Cortex of kidney (tissue), 1 donor: ENCODE measurements at places on chromosomes 7 and 10.

DNA sequence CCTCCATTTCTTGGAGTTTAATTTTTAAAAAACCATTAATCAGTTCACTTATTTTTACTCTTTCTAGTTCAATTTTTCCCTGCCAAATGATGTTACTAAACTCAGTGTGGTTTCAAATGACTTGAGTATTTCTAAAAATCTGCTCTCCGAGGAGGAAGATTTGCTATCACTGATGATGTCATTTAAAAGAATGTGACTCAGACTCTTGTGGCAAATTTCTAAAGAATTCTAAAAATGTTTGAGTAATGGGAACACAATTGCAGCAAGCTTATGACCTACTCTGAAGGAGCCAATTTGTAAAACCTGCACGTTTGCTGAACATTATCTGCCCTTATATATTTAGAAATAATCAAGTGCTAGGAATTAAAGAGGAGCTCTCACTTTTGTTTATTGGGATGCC, 88.6 kb downstream of the SPAG6 start:
- DNase-seq: no peak

DNA sequence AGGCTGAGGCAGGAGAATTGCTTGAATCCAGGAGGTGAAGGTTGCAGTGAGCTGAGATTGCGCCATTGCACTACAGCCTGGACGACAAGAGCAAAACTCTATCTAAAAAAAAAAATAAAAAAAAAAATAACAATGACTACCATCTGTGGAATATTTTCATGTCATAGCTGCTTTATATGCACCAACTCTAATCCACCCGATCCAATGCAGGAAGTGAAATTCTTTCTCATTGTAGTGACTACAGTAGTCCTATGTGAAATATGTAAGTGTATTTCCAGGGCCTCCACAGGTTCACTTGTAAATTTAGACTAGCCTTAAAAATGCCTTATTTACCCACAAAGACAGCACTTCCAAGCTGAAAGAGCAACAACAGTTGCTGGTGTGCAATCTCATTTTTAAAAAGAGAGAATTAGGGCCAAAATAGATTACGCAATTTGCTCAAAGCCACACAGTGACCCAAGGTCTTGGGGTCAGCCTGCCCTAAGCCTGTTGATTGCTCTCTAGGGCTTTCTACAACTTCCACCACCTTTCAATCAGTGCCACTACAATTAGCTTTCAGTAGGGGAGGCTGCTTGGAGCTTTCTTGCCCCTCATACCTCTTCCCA, 25.8 kb upstream of the EGFR start:
- no peak for DNase-seq

- no peak for DNase-seq
Measured at GRCh38 chr10:125629758-125630376, 53.1 kb downstream of the TEX36 start.

DNA sequence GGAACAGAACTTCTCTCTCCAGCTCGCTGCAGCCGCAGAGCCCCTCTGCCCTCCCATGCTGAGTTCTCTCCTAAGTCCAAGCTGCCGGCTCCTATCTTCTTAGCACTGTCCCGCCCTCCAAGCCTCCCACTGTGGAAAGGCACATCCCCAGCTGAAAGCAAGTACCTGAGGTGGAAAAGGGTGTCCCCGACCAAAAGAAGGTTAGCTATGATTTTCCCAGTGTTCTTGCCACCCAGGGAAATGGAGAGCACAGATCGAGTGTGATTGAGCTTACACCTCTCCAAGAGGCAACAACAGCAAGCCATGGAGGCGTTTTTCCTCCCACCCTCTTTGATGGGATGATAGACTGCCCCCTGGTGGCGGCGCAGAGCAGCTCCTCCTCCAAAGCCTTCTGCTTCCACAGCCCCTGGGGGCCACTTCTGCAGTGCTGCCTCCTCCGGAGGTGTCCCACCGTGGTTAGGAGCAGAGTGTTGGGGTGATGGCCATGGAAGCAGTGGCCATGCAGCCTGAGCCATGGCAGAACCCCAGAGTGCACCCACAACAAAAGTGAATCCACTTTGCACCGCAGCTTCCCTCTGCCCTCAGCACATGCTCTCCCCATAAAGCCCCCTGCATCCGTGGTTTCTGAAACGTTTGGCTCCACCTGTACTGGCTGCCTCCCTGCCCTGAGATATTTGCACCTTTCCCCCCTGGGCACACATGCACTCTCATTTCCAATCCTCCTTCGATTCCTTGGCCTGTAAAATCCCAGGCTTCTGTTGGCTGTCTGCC, 143.1 kb upstream of the STK17A start:
- no peak for DNase-seq

DNA sequence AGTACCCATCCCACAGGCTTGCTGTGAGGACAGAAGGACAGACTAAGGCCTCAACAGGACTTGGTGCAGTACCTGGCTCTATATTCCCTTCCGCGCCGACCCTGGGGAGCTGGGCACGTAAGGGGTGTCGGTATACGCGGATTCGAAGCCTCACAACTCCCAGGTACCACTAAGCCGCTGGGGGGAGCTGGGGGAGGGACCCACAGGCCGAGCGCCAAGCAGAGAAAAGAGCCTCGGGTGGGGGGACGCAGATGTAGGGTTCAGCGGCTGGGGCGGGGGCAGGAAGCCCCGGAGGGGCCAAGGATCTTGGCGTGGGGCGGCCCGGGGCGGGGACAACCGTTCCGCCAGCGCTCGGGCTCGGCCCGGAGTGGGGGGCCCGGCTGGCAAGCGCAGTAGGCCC, 126.4 kb upstream of the ZNF746 start:
- DNase-seq: no peak

DNA sequence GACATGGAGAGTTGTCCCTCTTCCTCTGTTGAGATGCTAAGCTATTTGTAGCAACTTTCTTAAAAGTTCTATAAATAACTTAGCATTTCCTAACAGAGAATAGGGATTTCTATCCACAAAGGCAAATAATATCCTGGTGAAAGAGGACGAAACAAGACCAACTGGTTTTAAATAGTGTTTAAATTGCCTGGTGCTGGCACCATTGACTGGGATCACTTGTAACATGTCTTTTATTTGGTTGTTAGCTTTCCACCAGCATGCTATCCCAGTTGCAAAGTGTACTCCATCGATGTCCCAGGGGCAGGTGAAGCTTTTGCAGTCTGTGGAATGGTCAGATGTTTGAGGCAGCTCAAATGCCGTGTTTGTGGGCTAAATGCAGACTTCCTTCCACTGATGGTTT, 3.7 kb downstream of the SUFU start:
- no peak for DNase-seq

- no peak for DNase-seq
Measured at GRCh38 chr7:118003476-118003875, 130.2 kb upstream of the CTTNBP2 start.

GRCh38 chr10:117896517-117896916, 150.2 kb downstream of the RAB11FIP2 start:
- no peak for DNase-seq

DNA sequence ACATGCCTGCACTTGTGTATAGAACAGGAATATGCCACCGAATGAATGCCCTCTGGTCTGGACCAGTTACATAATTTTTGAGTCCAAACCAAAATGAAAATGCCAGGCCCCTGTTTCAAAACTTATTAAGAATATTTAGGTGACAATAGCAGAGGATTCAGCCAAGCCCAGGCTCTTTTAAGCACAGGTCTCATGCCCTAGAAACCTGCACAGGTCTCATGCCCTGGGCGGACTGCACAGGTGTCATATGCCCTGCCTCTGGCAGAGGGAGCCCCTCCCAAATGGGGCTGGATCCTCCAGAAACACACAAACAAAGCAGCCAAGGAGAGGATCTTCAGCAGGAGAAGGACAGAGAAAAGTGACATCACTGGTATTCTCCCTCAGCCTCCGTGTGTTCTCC, 605.4 kb upstream of the NRP1 start:
- DNase-seq: no peak

- no peak for DNase-seq
Measured at GRCh38 chr7:102914585-102914984, 1.8 kb downstream of the LRRC17 start.

DNA sequence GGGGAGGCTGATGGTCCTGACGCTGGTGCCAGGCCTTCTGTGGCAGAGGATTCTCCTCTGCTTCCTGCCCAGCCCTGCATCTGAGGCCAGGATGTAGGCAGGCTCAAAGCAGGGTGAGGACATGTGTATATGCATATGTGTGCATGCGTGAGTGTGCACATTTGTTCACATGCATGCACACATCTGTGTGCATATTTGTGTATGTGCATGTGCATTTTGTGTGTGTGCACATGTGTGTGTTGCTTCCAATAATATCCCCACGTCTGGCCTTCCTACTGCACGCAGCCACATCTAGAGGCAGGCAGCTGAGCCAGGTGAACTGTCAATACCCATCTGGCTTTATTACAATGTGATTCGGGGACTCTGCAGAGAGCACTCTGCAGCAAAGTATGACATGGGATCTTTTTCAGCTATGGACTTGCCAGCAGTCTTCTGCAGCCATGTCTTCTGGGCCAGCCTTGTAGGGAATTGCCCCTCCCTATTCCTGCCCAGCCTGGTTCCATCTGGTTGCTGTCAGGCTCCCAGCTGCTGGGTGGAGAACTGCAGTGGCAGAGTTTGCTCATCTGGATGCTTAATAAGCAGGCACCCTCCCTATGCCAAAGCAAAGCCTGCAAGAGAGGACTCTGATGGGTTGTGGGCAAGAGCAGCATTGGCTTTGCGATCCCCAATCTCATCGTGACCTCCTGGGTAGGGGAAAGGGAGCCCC, 140.7 kb downstream of the PFKFB3 start:
- DNase-seq: no peak

GRCh38 chr7:3057066-3057420, 13.4 kb upstream of the CARD11 start:
- no peak for DNase-seq

- DNase-seq: no peak
Measured at GRCh38 chr10:25226775-25227682, 52.2 kb downstream of the GPR158 start.

DNA sequence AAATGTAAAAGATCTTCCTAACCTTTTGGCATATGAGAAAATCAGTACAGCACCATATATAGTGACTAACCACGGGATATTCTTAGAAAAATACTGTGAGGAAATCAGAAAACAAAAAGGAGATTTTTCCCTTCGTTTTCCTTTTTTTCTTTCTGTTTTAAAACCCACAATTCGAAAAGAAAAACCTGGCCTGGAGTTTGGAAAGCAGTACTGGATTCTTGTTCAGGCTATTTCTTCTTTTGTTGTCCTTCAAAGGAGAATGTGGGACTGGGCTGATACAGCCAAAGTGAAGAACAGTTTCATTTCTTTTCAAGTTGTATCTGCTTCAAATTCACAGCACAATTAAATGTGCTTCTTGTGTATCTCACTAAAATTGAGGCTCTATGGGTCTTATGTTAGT, 156.8 kb upstream of the PHYHIPL start:
- DNase-seq: no peak

GRCh38 chr7:149126662-149127266, 640 bp upstream of the ZNF425 start:
- no peak for DNase-seq

- no peak for DNase-seq
Measured at GRCh38 chr10:30294476-30295240, 54.4 kb downstream of the MTPAP start.

GRCh38 chr7:37675749-37676148, 7.8 kb upstream of the GPR141 start:
- no peak for DNase-seq

GRCh38 chr10:103678178-103678526, 177.2 kb downstream of the SH3PXD2A start:
- DNase-seq: no peak

GRCh38 chr7:30731581-30731980, 20.4 kb upstream of the INMT start:
- no peak for DNase-seq

DNA sequence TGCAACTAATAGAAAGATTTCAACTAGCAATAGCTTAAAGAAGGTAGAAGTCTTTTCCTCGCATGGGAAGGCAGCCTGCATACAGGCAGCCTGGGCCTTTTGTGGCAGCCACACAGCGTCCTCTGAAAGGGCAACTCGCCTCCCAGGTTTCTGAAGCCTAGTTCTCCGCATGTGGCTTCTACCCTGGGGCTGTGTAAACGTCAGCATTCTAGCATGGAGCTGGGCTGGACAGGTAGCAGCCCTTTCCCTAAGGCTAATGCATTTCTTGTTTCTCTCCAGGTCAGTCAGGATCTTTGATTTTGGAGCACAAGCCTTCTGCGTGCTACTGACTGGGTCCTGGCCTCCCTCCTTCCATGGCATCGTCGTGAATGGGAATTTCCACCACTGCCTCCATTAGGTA, 23.8 kb upstream of the SEC61G start:
- DNase-seq: no peak

GRCh38 chr7:70446448-70447143, 685.3 kb upstream of the GALNT17 start:
- no peak for DNase-seq
